ENCODE measurements at places on chromosomes 12 and 14.

DNA sequence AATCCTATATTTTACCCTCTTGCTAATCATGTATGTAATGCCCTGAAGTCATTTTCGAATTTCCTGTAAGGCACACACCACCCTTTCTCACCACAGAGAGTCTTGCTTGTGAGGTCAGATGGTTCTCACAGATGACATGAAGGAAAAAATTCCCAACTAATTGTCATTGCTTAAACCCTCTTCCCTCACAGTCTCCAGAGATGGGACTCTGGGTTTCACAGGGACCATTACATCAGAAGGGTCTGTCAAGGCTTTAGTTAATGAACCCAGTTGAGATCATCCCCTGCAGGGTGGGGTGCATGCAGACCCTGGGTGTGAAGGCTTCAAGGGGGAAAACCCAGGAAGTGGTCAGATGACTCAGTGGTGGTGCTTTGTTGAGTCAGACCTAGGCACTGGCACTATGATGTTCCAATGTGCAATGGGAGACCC, 229.6 kb downstream of the BCAT1 start:
- DNase-seq: peak; percentile 69

- DNase-seq: no peak
Measured at GRCh38 chr14:96584907-96585671, 82.9 kb downstream of the PAPOLA start.

DNA sequence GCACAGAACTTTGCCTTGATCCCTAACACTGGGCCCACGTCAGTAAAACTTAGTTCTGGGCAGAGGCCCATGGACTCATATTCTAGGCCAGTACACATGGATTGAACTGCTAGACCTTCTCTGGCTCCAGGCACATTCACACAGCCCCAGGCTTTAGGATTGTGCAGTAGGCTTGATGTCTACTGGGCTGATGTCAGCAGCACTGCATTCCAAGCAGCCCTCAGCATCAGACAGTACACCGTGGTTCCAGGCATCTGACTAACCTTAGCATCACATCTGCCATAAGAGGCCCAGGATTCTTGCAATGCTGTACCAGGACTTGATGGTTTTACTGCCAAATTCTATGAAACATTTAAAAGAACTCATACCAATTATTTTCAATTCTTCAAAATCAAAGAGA, 301.9 kb downstream of the CCER1 start:
- no peak for DNase-seq

- DNase-seq: no peak
Measured at GRCh38 chr14:104864267-104865080, 594 bp upstream of the CEP170B start.

DNA sequence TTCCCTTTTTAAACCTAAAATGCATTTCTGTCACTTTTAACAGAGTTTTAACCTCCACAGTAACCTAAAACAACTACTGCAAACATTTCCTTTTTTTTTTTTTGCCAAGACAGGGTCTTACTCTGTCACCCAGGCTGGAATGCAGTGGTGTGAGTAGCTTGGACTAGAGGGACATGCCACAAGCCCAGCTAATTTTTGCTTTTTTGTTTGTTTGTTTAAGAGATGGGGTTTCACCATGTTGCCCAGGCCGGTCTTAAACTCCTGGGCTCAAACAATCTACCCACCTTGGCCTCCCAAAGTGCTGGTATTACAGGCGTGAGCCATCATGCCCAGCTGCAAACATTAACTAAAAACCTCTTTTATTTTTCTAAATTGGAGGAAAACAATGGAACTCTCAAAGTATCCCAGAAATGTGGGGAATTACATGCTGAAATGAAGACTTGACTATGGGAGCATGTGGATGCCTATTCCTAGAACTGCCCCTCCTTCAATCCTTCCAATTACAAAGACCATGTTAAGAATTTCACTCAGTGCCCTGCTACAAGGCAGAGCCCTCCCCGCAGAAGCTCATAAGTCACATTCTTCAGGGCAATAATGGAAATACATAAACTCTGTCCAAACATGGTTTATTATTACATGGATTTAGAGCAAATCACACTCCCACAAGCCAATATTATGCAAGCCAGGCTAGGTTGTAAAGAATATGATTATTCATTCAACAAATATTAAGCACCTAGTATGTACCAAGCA, 66.9 kb downstream of the C12orf56 start:
- DNase-seq: no peak

GRCh38 chr12:19190292-19191031, 60.9 kb downstream of the PLEKHA5 start:
- DNase-seq: no peak

- no peak for DNase-seq
Measured at GRCh38 chr14:77008541-77008940, 20.0 kb downstream of the IRF2BPL start.

DNA sequence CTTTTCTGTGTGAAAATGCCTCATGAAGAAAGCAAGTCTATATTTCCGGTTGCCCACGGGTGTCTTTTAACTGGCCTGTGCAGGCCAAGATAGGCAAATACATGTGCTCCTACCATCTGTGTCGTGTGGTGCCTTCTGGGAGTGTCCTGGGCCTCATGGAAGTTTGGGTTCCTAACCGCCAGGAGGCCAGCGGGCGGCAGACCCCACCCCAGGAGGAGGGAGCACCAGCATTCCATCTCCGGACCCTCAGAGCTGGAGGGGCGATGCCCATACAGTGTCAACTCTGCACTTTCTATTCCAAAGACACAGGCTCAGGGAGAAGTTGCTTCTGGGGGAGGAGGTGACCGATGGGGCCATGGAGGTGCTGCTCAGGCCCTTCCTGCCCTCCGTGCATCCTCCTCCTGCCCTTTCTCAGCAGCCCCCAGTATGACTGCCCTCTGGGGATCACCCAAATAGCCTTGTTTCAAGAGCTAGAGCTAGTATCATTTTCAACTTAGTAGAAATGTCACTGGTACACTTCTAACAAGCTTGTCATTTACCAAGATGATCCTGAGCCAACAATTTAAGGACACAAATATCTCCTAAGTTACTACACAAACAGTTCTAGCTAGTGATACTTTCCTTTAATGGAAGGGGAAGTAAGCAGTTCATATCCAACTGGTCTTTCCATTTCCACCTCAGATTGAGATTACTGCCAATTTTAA, 17.8 kb downstream of the CCDC92 start:
- DNase-seq: no peak

DNA sequence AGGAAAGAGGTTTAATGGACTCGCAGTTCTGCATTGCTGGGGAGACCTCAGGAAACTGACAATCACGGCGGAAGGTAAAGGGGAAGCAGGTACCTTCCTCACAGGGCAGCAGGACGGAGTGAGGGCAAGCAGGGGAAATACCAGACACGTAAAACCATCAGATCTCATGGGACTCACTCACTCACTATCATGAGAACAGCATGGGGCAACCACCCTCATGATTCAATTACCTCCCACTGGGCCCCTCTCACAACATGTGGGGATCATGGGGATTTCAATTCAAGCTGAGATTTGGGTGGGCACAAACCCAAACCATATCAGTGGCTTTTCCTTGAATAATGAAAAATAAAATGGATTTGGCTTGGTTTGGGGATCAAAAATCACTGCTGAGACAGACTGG, 380.5 kb downstream of the VRK1 start:
- DNase-seq: no peak

- DNase-seq: no peak
Measured at GRCh38 chr12:122872815-122873361, 23.0 kb downstream of the VPS37B start.

- DNase-seq: no peak
Measured at GRCh38 chr12:49667325-49668090, 39.7 kb downstream of the FMNL3 start.

DNA sequence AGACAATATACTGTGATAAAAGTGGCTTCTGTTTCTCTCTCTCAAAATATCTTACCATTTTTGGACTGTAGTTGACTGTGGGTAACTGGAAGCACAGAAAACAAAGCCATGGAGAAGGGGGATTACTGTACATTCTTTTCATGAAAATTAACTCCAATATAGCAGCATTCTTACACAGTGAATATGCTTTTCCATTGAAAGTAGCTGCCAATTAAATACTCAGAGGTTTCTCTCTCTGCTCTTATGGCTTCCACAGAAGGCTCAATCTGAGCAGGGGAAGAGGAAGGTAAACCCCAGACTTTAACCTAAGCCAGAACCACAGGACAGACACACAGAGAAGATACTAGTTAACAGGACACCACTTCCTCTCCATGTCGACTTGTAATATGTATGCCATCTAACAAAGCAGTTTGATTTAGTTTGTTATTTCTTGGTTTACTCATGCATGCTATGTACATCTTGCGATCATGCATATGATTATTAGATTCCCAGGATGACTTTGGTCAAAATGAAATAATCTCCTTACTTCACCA, 150.2 kb downstream of the SSPN start:
- no peak for DNase-seq

GRCh38 chr12:65984227-65984479, 146.4 kb downstream of the LLPH start:
- no peak for DNase-seq

GRCh38 chr12:5570416-5570815, 138.5 kb downstream of the NTF3 start:
- DNase-seq: no peak

DNA sequence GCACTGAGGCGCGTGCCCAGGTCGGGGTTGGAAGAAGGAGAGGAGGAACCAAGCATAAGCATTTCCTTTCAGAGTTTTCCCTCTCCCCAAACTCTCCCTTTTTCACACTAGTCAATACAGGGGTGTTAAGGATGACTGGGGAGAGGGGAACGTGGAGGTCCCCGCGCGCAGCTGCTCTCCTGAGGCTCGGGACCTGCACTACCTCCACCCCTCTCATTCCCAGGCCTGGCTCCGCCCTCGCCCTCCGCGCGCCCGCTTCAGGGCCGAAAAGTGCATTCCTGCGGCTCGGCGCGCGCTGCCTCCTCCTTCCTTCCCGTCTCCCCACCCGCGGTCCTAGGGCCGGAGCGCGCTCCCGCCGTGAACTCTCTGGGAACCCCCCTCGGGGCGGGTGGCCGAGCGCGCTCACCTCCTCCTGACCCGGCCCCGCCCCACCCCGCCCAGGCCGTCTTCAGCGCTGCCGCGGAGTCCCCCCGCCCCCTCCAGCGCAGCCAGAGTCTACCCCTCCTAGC, 11.3 kb downstream of the RARG start:
- peak; percentile 87 for DNase-seq

GRCh38 chr12:116040402-116040801, 237.1 kb downstream of the MED13L start:
- DNase-seq: no peak

DNA sequence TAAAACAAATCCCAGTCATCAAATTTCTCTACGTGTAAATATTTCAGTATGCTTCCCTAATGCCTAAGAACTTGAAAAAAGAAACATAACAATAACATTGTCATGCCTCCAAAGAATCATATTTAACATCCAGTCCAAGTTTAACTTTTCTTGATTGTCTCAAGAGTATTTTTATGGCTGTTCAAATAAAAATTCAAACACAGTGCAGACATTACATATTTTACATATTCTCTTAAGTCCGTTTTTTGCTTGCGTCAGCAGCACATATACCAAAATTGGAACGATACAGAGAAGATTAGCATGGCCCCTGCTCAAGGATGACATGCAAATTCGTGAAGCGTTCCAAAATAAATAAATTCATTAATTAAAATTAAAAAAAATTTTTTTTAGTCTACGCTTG, 23.3 kb upstream of the EEA1 start:
- DNase-seq: no peak

- DNase-seq: no peak
Measured at GRCh38 chr12:4446335-4446734, 720 bp upstream of the FGF6 start.

GRCh38 chr12:88185988-88186387, 43.9 kb downstream of the TMTC3 start:
- no peak for DNase-seq

GRCh38 chr14:34981743-34982420, 910 bp upstream of the SRP54 start:
- peak; percentile 6 for DNase-seq

GRCh38 chr12:1845427-1845826, 25.1 kb downstream of the LRTM2 start:
- no peak for DNase-seq

GRCh38 chr12:109770861-109771670, 57.4 kb downstream of the FAM222A start:
- no peak for DNase-seq

DNA sequence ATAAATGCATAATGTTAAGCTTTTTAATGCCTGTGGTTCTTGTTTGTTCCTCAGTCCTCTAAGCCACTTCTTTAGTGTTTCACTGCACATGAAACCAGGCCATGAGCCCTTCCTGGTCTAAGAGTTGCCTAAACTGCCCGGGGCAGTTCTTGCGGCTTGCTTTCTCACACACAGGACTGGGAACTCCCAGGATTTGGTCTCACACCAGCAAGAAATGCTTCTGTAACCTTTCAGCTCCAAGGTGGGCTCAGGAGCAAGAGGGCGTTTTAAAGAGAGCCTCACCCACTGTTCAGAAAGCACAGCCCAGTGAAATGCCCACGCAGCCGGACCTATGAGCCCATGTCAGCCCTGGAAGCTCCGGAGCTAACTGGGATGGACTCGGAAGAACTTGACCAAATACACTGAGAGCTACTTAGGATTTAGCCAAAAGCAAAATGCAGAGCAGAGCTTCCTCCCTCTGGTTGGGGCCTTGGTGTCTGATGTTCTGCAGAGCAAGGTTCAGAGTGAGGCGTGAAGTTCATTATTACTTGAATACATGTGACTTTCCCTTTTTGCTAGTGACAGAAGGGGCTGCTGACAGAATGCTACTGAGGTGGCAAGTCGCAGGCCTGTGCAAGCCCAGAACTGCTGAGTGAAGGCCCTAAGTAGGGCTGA, 23.4 kb downstream of the SLC25A29 start:
- no peak for DNase-seq

DNA sequence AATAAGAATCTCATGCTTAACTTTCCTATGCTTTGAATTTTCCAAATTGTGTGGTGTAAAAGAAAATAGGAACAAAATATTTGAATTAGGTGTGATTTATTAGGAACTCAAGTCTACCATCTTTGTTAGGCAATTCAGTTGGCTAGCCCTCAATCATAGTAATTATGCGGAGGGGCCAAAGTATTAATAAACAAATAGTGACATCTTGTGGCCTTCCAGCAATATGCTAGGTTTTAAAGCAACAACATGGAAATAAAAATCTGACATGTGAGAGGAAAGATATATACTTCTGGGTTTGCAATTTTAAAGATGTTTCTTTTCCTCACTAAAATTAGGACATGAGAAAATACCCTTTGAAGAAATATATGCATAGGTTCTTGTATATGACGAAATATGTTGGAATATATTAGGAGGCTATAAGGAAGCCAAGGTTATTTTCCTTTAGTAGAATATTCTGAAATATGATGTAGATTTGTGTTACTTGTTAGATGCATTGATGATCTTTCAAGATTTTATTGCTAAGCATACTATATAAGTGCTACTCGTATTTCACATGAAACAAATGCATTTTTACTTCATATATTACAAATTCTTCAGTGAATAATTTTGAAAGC, 200.4 kb downstream of the PTPRO start:
- no peak for DNase-seq

DNA sequence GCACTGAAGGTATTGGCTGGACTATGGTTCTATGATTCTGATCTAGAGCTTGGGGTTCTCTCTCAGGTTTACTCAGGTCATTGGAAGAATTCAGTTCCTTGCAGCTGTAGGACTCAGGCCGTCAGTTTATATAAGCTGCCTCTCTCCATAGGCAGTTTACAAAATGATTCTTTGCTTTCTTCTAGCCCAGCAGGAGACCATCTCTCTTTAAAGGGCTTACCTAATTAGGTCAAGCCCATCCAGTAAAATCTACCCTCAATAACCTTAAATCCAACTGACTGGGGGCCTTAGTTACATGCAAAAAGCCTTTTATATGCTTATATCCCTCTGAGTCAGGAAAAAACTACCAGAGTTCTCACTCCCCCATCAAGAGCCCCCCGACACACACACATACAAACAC, 80.5 kb upstream of the GARIN6 start:
- no peak for DNase-seq

Data from stimulated activated CD8-positive, alpha-beta memory T cell treated with anti-CD3 and anti-CD28 coated beads, Interleukin-15, amount 100 ng/mL, for 48 hours (primary cell).